Central memory CD4-positive, alpha-beta T cell (primary cell): ENCODE measurements at places on chromosomes 16 and 17.

DNA sequence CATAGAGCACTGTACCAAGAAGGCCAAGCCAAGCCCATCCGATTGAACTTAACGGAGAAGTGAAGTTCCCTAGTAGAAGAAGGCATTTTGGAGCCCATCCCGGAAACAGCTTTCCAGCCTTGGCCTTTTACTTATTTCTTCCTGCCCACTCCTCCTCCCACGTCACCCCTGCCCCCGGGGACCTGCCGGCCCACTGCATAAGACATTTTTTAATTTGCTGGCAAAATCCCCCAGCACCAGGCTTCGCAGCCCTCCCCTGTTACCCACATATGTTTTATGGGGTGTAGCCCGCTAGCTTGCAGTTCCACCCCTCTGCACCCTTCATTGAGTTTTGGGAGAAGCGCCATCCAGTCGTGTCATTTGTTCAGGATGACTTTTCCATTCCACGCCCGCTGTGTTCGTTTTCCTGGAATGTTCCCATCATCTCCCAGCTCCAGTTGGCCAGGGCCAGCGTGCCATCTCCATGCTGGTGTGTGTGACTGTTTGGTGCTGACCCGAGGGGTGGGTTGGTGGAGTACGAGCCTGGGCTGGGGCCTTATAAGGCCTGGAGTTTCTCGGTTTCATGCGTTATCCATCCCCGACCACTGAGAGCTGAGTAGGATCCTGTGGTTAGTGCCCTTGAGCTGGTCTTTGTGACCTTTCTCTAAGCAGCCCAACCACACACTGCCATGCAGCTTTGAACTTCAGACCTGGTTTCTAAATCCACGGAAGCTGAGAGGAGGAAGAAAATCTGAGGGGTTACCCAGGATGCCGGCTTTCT lies 20.0 kb upstream of the TBX2 start:
- DNase-seq = no peak

DNA sequence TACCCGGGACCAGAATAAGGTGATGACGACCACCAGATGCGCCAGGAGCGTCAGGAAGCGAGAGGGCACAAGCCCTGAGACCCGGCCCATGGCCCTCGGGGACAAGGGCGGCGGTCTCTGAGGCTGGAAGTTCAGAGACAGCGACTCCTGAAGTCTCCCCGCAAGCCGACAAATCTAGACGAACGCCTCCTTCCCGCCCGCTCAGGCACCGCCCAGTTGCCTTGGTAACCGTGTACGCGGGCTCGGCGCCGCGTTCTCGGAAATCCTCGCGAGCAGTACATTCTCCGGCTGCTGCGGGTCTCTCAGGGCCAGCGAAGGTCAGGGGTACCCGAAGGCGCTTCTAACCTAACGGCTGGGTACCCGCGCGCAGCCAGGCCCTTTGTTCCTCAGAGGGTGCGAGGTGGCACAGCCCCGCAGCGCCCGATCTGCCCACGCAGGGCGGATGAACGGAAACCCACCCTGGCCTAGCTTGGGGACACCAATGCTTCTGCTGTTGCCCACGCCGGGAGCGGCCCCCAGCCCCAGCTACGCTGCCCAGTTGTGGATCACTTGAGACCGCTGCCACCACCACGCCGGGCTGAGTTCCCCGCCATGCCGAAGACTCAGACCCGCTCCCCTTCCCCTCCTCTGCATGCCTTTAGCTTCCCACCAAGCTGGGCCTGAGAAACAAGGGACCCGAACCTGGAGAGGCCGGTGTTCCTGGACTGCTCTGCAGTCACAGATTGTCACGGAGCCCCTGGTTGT lies at the start of gene TMEM107:
TMEM107 (minus strand) TSS at position 184 of the 744 bp plus-strand sequence; CDS start at position 90, 94 bp downstream.
- peak; percentile 86 for DNase-seq

DNA sequence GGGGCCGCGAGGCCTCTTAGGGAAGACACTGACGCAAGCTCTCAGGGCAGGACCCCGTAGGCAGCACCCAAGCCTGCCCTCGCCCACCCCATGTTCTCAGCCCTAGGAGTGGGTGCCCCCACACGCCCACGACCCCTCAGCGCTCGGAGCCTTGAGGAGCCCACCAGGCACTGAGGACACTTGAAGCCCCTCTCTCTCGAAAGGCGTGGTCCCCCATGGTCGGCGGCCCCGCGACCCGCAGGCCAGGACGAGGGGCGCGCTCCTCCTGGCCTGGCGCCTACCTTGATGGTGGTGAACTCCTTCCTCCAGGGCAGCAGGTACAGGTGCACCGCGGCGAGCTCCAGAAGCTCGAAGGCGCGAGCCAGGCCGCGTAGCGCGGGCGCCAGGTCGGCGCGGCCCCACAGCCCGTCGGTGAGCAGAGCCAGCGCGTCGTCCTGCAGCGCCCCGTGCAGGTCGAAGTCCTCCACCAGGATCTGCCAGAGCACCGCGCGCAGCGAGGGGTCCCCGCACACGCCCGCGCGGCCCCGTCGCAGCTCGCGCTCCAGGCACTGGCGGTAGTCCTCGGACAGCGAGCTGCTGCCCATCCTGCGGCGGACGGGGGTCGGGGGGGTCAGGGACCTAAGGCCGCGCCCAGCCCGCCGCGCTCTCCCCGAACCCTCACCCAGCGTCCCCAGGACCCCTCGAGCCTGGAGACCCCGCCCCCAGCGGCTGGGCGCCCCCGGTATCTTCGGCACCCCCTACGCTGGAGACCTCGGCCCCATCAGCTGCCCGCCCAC lies 668 bp downstream of the SPATA2L start:
- peak; percentile 62 for DNase-seq

GRCh38 chr16:2842340-2843000 lies 12.4 kb downstream of the ZG16B start:
- peak; percentile 61 for DNase-seq

GRCh38 chr17:28042721-28043291 lies 329 bp downstream of the NLK start:
- DNase-seq = no peak
